Activated T-helper 17 cell treated with anti-CD3 and anti-CD28 coated beads, Interleukin-2, amount 50 U/mL, for 72 hours (primary cell): ENCODE measurements at places on chromosomes 12 and 14. TPM values are rescaled to one million over a fixed set of nuclear protein-coding genes. Genes with fewer than 3 reads are reported as not detected.

SIRT4 gene
- total RNA-seq, result 3.1 TPM

SLC39A9 gene
- 61.1 TPM for total RNA-seq

TAS2R50 gene
- 0.84 TPM for total RNA-seq

KCTD10 gene
- total RNA-seq, result 70.6 TPM

DNA sequence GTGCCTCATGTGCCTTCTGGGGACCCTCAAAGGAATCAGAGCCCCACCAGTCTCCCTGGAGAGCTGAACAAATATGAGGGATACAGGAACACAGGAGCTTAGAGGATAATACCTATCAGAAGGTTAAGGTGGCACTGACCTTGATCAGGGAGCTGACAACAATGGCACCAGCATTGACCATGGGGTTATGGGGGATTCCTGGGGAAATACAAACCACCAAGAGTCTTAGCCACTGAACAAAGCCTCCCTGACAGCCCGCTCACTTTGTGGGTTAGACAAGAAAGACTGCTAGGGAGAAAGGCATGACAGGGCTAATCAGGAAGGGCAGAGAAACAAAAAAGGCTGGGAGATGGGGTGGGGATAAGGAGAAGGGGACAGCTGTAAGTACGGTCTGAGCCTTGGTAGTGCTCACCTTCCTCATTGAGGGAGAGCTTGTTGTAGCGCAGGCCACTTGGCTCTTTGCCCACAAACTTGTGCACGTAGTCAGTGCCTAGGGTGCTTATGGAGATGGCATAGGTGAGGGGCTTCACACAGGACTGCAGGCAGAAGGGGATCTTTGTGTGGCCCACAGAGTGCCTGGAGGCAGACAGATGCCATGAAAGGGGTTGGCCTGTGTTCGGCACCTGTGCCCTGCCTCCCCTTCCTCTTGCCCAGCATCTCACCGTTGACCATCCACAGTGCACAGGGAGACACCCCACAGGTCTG lies 9.3 kb downstream of the SPRYD4 start:
- no peak for ATAC-seq

DMAC2L gene
- total RNA-seq, result 13.2 TPM

- no peak for ATAC-seq
These were observed 15.5 kb upstream of the SSPN start for GRCh38 chr12:26179826-26180225.

DNA sequence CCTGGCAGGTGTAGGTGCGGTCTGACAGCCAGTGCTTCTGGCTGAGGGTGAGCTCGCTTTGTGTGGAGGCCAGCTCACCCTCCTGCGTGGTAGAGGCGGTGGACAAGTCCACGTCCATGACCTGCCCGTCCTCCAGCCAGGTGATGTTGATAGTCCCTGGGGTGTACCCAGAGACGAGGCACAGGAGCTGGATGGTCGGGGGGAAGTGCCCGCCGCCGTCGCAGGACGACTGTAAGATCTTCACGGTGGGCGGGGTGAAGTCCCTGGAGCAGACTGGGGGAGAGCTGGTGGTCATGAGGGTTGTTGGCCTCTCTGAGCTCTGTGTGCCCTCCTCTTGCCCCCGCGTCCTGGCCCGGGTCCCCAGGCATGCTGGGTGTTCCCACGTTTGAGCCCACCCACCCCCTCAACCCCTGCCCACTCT lies 74.6 kb downstream of the TMEM121 start:
- no peak for ATAC-seq

DNA sequence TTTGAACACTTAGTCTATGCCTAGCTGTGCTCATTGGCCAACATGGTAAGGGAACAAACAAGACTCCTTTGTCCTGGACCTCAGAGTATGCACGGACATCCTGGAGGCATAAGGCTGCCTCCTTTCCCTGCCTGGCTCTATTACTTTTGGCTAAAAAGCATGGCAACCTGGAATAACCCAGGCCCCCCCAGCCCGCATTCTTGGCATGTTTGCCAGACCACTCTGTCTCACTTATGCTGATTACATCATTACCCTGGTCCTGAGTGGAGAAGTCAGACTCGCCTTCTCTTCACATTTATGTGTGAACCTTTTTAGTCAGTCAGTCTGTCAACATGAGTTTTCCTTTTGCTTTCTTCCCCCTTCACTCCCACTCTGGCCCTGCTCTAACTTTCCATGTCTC lies 58.0 kb upstream of the ELK3 start:
- ATAC-seq, result no peak

NTS gene
- total RNA-seq, result not detected

DNA sequence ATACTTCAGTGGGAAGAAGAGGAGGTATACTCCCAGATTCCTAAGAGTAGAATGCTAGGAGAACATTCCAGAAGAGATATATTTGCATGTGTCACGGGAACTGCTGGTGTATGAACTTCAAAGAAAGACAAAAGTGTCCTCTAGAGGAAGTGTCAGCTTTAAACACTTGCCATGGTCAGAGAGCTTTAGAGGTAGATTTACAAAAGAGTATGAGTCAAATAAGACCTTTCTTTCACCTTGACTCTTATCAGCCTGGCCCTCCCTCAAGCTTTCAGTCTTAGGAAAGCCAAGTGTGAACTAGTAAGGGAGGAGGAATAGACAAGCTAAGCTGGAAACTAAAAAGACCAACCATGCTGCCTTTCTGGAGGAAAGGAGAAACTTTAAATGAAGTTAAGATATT lies 34.7 kb downstream of the COX8C start:
- no peak for ATAC-seq

DNA sequence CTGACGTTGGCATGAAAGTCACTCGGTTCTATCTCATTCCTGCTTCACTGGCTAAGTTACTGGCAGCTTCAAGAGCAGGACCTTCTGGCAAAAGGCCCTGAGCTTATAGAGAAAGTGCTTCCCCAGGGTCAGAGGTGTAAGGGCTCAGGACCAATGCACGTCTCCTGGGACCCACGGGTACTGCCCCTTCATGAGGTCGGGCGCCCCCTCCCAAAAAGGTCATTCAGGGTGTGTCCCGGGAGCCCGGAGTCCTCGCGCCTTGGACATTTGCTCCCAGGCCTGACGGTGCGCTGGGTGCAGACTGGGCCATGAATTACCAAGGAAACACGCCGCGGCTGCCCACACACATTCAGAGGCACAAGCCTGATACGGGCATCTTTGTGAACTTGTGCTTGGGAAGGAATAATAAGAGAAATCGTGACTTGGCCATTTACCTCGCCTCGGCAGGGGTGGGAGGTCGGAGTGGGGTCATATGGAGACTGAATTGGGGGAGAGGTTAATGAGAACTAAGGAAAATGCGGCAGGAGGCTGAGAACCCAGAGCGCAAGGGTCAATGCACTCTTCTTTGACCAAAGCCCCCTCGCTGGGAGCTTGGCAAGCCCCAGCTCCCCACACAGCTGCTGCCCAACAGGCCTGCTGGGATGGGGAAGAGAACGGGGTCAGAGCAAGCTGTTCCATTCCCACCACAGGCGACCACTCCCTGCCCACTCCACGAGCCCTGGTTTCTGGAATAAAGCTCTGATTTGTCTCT lies 15.7 kb upstream of the SLC6A12 start:
- no peak for ATAC-seq

OTUB2 gene
- 6.3 TPM for total RNA-seq

- no peak for ATAC-seq
These were observed 28.9 kb downstream of the DEGS2 start for GRCh38 chr14:100130521-100130920.

LRRC74A gene
- not detected for total RNA-seq

GRCh38 chr14:68964300-68965093 lies 14.6 kb downstream of the ACTN1 start:
- no peak for ATAC-seq

ARMH4 gene
- total RNA-seq, result not detected

GALNT8 gene
- 0.89 TPM for total RNA-seq

OAS2 gene
- total RNA-seq, result 44.6 TPM

KCNMB4 gene
- total RNA-seq, result 1.3 TPM

DNA sequence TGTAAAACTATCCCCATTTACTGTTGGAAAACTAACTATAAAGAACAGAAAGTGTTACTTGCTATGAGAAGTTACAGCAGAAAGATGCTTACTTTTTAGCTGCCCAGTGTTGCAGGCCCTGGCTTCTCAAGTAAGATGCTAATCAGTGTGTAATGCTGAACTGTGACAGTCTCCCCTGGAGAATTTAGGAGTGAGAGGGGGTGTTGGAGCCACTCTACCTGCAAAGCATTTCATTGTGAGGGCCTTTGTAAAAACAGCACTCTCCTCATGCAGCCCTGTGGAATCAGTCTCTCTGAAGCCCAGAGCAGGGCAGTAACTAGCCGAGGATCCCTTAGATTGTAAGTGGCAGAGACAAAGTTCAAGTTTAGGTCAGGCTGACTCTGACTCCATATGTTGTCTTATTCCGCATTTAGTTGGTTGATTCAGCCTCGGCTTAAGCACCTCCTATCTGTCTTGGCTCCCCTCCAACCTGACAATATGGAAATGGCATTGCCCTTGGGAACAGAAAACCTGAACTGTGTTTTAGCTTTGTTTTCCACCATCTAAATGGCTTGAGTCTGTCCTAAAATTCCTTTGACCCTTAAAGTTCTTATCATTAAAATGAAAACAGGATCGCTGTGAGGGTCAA lies 141.3 kb downstream of the PRKCH start:
- no peak for ATAC-seq

GRCh38 chr14:54339771-54340170 lies 57.0 kb upstream of the CDKN3 start:
- no peak for ATAC-seq

GRCh38 chr12:75482646-75483045 lies 2.1 kb downstream of the GLIPR1 start:
- no peak for ATAC-seq

ASIC1 gene
- total RNA-seq, result 0.53 TPM

DNA sequence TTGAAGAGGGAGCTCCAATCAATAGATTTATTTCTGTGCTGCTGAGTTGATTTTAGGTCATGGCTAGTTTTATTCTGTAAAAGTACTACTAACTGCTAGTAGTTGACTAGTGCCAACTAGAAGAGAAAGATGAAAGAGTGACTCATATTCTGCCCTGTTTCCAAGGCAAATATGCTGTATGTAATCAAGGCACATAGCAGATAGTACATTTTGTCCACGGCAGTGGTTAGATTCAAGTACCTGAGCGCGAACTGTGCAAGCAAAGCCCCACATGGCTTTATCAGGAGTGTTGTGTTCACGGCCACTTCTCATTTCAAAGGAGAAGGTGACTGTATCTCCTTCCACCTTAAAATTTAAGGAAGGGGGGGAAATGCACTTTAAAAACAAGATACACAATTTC lies 126.8 kb downstream of the TRAFD1 start:
- ATAC-seq, result no peak

DNA sequence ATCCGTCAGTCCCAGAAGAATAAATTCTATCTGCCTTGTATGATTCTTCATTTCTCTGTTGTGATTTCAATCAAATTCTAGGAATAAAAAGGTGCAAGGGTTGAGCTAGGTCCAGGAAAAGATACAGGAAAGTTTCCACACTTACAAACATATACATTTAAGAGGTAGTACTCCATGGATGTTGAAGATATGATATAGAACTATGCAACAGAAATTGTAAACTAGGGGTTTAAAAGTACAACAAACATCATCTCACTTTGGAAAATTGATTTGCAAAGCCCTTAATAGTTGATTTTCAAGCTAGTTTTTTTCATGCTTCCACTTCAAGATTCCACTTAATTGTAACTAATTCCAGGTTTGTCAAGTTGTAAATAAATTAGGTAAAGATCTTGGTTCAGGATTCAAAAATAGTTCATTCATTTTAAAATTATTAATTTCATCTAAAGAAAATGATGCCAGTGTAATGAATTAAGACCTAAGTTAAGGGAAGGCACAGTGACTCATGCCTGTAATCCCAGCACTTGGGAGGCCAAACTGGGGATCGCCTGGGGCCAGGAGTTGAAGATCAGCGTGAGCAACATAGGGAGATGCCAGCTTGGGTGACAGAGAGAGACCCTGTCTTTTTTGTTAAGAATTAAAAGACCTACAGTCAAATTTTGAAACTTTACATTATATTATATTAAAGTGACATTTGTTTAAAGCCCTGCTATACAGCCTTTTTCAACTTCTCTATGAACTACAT lies at the start of gene OR6C70:
Gene OR6C70 (minus strand): TSS at position 51 of the 742 bp plus-strand sequence. CDS start 0 bp downstream, at position 51.
- no peak for ATAC-seq

DNA sequence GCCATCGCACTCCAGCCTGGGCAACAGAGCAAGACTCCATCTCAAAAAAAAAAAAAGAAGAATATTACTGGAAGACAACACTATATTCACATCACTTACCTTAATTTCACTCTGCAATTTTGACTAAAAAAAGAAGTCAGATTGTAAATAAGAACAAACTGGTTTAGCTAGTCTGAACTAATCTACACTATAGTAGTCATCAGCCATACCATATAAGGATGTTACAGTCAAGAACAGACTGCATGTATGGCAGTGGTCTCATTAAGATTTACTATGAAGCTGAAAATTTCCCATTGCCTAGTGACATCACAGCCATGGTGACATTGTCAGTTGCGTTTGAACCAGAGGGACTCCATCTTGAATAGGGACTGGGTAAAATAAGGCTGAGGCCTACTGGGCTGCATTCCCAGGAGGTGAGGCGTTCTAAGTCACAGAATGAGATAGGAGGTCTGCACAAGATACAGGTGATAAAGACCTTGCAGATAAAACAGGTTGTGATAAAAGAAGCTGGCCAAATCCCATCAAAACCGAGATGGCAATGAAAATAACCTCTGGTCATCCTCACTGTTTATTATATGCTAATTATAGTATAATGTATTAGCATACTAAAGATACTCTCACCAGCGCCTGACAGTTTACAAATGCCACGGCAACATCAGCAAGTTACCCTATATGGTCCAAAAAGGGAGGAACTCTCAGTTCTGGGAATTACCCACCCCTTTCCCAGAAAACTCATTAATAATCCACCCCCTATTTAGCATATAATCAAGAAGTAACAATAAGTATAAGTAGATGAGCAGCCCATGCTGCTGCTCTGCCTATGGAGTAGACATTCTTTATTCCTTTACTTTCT lies 51.2 kb downstream of the OSBPL8 start:
- ATAC-seq, result no peak

GRCh38 chr12:77537663-77538062 lies 293.0 kb upstream of the NAV3 start:
- no peak for ATAC-seq

GRCh38 chr14:102663440-102663839 lies 71.0 kb downstream of the RCOR1 start:
- no peak for ATAC-seq

GRCh38 chr12:50751948-50752721 lies 11.8 kb upstream of the ATF1 start:
- ATAC-seq, result no peak
